ENCODE measurements at places on chromosomes 1 and 21. TPM values are rescaled to one million over a fixed set of nuclear protein-coding genes. Genes with fewer than 3 reads are reported as not detected.

GRCh38 chr1:63813829-63814277 lies 40.0 kb downstream of the ROR1 start:
- ATAC-seq: peak; percentile 54

DNA sequence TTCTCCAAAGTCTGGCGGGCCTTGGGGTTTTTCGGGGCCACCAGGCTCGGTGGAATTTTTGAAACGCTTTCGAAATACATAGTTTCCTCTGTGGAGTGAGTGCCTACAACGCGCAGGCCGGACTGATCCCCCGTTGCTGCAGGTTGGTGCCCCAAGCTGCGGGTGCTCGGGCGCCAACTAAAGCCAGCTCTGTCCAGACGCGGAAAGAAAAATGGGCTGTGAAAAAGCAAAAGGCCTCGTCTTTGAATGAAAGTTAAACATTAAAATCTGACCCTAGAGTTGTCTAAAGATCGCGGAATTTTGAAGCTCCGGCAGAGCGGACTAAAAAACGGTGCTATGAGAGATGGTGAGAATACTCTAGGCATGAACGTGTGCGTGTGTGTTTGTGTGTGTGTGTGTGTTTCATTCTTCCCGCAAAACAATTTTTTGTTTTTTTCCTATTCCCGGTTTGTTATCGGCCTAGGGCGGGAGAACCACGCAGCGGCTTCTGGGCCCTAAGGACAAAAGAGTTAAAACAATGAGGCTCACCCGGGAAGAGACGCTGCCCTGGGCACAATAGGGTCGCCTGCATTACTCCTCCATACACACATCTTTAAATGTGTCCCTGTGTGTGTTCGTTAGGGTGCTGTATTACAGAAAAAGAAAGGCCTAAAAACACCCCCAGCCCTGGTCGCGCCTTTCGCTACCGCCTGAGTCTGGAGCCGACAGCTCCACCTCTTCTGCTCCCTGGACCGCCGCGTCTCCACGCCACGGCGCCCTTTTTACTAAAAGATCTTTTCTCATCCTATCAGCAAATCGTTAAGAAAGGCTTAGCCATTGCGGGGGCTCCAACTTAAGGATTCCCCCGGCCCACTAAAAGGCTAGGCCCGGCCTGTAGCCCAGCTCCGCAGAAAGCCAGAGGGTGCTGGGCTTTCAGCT lies 3.2 kb downstream of the TBX15 start:
- peak; percentile 40 for ATAC-seq

- ATAC-seq: no peak
Measured at GRCh38 chr1:188096521-188096920, 1267.8 kb downstream of the PLA2G4A start.

DNA sequence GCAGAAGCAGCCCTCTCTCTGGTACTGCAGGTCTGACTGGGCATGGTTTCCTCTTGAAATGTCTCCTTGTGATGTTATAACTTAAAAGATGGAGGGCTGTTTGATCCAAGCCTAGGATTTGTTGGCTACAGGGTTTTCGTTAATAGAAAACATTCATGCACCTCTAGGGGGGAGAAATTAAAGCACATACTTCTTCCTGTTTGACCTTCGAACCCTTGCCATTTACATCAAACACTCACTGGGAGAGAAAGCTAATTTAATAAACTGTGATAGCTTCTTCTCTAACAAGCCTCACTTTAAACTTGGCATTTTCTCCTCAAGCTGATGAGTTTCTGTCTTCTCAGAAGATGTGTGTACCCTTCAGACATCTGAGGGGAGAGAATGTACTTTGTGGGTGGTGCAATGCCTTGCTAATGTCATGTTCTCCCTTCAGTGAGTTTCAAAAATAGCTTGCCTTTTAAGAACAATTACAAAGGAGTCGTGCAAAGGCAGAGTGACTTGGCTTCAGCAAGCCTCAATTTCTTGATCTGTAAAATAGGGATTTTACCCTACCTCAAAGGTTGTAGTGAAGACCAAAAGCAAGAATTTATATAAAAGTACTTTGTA lies 20.4 kb downstream of the CACHD1 start:
- ATAC-seq: no peak

DNA sequence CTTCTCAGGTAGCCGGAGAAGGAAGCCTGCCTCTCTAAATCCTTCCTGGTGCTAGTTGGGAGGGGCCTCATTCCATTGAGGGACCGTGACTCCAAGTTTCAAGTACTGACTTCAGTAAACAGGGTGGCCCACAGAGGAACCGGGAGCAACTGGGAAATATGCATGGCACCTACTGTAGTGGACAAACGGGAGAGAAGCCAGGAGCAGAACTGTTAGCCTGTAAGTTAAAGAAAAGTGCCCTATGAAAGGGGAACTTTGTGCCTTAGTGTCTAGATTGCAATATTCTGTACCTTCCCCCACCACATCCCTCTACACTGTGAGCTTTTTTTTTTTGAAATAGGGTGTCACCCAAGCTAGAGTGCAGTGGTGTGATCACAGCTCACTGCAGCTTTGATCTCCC lies 33.2 kb upstream of the KANK4 start:
- no peak for ATAC-seq

DNA sequence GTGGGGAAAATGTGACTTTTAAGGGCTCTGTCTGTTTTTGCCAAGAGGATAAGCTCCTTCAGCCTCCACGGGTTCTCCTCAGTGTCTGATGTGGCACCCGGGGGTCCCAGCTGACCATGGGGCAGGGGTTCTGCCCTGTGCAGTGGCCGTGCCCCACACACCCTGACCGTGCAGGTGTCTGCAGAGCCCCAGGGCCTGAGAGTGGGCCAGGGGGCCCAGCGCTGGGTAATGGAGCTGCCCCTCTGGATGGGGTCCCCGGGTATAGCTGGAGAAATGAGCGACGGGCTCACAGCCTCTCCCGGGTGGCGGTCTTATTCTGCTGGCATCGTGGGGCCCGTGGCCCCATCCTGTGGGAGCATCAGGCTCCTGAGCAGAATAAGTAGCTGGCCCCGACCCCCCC lies 2.9 kb upstream of the PFKL start:
- ATAC-seq: no peak

DNA sequence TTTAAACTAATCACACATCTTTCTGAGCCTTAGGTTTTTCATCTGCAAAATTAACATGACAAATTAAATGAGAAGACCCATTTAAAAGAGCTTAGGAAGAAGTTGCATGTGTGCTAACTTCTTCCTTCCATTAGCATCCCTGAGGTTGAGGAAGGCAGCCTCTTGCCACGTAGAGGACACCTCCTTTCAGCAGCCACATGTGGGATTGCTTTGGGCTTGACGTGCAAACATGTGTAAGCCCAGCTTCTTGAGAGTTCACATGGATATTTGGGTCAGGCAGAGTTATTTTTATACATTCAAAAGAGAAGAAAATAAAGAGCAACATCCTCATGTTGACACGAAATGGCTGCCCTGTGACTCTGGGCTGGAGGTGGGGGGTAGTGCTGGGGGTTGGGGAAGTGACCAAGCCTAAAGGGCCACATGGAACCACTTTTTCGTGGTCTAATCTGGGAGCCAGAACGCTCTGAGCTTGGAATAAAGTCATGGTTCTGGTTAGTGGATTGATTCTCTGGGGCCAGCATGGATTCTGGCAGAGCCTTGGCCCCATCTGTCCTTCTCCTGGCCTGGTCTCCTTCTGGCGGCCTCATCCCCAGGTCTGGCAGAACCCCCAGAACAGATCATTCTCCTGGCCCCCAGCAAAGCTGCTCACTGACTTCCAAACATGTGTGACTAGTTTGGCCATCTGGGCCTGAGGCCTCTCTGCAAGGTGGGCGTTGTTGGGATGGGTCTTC lies 137.1 kb upstream of the USP24 start:
- ATAC-seq: no peak

DNA sequence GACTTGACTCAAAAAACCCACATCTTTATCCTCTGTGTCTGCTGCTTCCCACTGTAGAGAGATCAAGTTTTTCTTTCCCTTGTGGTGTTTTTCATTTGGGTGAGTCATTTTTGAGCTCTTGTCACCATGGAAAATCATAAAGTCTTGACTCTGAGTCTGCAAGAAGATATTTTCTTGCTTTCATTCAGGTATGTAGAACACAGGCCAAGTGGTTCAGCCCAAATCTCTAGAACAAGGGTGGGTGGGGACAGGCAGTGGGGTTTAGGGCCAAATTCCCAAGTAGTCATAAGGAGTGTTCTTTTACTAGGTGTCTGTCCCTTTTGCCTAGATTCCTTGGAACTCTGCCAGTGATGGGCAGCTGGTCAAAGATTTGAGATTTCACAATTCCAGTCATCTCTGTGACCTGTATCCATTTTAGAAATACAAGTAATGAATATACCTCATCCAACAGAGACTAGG lies 21.5 kb upstream of the ARHGAP29 start:
- ATAC-seq: no peak

DNA sequence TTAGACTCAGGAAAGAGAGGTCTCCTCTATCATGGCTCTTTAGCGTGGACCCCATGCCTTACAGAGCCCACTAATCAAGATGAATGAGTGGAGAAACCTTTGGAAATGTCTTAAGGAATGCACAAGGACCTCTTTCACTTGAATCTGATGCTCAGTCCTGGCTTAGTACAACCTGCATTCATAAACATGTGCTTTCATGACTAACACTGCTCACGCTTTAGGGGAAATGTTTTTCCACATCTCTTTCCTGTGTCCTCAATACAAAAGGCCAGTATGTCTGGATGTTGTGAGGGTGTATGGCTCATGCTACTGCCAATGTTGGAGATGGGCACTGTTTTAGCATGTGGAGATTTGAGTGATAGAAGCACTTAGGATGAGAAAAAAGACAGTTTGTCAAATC lies 14.2 kb upstream of the GNG12 start:
- ATAC-seq: no peak

GRCh38 chr1:29238620-29239002 lies 2.3 kb downstream of the PTPRU start:
- ATAC-seq: no peak

The PTGER3 gene
- total RNA-seq: 7.1 TPM

The ETS2 gene
- total RNA-seq: 11.4 TPM

The DIP2A gene
- total RNA-seq: 18.7 TPM

The PRAMEF5 gene
- total RNA-seq: not detected

The SH2D5 gene
- total RNA-seq: 1.9 TPM

The CYP4A11 gene
- 0.30 TPM for total RNA-seq

The NEGR1 gene
- 17.2 TPM for total RNA-seq

The ANGEL2 gene
- 49.9 TPM for total RNA-seq

The TNFRSF8 gene
- 12.4 TPM for total RNA-seq

The TRIM58 gene
- total RNA-seq: 0.33 TPM

All from motor neuron (in vitro differentiated cells).